ENCODE measurements at places on chromosomes 5 and 9.

DNA sequence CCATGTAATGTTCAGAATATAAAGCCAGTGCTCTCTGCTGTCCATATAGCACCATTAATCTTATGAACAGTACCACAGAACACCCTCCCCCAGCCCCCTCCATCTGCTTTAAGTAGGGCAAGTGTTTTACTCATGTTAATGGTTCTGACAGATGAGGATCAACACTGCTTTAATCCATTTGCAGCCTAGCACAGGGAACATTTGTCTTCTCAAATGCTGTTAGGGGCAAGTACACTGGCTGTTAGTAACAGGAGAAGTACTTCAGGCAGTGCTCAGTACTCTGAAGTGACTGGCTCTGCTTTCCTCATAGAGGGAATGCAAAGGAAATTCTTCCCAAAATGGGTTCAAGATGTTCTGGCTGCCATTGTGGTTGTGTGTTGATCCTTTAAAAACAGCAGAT lies 202.6 kb downstream of the DCP2 start:
- DNase-seq, result no peak

DNA sequence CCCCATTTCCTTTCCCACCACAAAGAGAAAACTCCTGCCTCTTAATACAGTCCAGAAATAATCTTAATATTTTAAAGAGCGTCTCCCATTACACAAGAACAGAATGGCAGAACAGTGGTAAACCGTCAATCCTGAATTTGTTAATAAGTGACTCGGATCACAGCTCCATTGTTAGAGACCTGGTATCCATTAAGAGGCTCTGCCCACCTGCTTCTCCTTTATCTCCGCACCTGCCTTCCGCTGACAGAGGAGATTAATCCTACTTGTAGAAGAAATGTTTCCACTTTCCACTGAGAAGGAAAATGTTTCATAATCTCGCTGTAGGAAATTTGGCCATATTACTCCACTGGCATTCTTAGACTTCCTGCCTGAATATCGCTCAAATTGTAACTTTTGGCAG lies 1493.2 kb downstream of the MAT2B start:
- DNase-seq, result no peak

- no peak for DNase-seq
Observed at GRCh38 chr9:87713278-87713987, 12.5 kb upstream of the CTSL start.

DNA sequence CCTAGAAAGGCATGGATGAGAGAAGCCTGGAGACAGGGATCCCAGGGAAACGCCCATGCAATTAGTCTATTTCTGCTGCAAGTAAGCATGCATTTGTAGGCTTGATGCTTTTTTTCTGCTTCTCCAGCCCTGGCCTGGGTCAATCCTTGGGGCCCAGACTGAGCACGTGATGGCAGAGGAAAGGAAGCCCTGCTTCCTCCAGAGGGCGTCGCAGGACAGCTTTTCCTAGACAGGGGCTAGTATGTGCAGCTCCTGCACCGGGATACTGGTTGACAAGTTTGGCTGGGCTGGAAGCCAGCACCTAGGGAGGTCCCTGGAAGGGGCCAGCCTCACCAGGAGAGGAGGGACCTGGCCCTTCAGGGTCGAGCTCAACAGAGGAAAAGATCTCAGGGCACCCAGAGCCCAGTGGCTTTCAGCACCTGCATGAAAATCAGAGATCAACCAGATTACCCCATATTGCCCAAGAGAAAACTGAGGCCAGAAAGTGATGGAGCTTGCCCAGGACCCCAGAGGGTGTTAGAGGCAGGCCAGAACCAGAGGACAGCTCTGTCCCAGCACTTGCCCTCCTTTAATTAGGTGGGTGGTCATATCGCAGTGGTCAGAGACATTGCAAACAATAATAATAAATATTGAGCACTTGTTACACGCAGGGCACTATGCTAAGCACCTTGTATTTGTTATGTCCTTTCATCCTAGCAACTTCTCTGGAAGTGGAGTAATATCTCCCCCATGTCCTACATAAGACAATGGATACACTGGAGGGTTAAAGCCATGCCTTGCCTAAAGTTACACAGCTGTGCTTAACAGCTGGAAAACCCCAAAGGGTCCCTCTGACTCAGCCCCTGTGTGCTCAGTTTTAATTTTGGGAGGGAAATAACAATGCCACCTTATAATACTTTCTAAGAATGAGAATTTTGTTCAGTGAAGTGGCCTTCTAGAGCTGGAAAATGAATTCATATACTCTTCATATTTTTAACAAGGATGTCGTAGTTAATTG lies 67.1 kb downstream of the KLF4 start:
- DNase-seq, result no peak

DNA sequence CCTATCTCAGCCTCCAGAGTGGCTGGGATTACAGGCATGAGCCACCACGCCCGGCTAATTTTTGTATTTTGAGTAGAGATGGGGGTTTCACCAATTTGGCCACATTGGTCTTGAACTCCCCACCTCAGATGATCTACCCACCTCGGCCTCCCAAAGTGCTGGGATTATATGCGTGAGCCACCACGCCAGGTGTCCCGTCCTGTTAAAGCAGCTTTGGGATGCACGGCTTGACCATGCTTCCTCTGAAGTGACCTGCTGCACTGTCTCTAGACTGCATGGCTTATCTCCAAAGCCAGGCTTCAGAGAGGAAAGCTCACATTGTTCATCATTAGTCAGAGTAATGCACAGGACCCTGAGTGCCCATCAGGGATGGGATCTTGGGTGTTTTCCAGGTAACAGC lies 45.4 kb downstream of the SEMA4D start:
- no peak for DNase-seq

GRCh38 chr5:51156838-51157237 lies 226.4 kb upstream of the ISL1 start:
- no peak for DNase-seq

GRCh38 chr9:3028535-3028934 lies 184.6 kb upstream of the PUM3 start:
- DNase-seq, result no peak

DNA sequence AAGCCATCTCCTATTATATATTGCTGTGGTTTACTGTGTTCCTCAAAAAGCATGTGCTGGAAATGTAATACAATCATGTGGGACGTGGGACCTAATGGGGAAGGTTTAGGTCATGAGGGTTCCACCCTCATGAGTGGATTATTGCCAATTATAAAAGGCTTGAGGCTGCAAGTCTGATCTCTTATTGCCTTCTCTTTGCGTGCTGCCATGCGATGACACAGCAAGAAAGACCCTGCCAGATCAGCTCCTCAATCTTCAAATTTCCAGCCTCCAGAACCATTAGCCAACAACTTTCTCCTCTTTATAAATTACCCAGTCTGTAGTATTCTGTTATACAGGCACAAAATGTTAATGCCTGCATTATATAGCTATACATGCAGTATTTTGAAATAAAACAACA lies 45.4 kb downstream of the MARCHF11 start:
- no peak for DNase-seq

DNA sequence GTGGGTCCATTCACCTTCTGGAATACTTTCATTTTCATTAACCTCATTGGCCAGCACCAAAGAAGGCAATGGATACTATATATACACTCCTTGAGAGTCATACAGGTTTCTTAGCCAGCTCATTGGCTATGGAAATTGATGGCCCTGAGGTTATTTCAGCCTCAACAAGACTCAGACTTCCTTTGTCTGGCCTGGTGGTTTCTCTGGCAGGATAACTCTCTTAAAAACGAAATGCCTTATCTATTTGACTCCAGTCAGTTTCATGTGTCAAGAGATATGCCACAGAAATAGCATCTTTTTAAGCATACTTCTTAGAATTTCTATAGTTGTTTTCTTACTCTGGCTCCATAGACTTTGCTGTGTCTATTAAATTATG lies 28.9 kb downstream of the CDH9 start:
- no peak for DNase-seq

GRCh38 chr5:60806591-60807243 lies 37.4 kb downstream of the ELOVL7 start:
- no peak for DNase-seq

GRCh38 chr5:128212191-128212806 lies 128.7 kb downstream of the SLC12A2 start:
- DNase-seq, result no peak

- no peak for DNase-seq
Observed at GRCh38 chr5:43422143-43422542, 10.0 kb upstream of the CCL28 start.

GRCh38 chr5:78242001-78242400 lies 52.5 kb downstream of the AP3B1 start:
- DNase-seq, result no peak

DNA sequence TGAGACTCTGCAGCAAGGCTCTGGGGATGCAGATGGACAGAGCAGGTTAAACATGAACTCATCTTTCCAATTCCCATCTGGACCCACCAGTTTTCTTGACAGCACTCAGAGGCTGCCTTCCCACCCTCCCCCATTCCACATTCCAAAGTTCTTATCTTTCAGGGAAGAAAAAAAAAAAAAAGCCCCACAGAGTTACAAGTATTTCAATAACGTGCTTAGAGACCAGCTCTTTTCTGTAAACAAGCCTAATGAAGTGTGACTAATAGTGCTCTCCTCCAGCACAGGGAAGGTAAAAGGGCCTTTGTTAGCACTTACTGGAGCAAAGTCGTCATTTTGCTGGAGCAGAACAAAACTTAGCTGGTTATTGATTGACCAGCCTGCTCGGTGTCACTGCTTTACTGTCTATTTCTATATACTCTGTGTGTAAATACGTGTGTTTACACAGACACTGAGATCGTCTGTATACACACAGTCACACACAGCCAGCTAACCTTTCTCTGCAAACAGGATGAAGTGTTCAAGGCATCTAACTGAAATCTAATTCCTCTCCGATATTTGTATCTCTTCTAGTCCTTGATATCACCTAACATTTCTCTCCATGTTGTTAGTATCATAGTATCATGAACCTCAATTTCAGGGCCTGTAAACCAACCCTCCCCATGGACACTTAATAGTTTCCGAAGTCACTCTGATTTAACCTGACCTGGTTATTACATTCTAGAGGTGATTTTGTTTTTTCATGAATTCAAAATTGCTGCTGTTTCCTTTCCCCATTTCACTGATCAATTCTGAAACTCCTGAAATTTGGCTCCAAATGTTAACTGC lies 84.9 kb downstream of the ZNF608 start:
- DNase-seq, result no peak

DNA sequence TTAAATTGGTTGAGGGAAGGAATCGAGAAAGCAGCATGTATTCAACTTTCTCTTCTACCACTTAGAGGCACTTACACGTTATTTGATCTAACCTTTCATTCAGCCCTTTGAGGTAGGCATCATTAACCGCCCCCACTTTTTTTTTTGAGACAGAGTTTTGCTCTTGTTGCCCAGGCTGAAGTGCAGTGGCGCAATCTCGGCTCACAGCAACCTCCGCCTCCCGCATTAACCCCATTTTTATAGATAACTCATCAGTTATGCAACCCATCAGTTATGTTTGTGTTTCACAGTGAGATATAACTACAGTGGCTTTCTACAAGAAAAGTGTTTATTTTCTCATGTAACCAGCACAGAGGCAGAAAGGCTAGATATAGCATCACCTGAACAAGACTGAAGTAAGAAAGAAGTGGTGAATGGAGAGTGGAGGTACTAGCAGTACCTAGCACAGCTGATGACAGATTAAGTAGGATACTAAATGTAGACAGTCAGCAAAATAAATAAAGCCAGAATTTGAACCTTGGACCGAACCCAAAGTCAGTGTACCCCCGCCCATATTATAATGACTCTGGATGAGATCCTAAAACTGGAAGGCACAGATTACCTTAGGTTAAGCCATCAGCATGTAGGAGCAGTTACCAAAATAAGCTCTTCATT lies 91.2 kb downstream of the PJA2 start:
- no peak for DNase-seq
